ENCODE measurements at places on chromosomes 12 and 14. TPM values are rescaled to one million over a fixed set of nuclear protein-coding genes. Genes with fewer than 3 reads are reported as not detected.

- DNase-seq: no peak
These were observed 19.3 kb upstream of the NCOR2 start for GRCh38 chr12:124586756-124587155.

- no peak for DNase-seq
These were observed 17.8 kb downstream of the CDK2AP1 start for GRCh38 chr12:123253641-123254459.

DNA sequence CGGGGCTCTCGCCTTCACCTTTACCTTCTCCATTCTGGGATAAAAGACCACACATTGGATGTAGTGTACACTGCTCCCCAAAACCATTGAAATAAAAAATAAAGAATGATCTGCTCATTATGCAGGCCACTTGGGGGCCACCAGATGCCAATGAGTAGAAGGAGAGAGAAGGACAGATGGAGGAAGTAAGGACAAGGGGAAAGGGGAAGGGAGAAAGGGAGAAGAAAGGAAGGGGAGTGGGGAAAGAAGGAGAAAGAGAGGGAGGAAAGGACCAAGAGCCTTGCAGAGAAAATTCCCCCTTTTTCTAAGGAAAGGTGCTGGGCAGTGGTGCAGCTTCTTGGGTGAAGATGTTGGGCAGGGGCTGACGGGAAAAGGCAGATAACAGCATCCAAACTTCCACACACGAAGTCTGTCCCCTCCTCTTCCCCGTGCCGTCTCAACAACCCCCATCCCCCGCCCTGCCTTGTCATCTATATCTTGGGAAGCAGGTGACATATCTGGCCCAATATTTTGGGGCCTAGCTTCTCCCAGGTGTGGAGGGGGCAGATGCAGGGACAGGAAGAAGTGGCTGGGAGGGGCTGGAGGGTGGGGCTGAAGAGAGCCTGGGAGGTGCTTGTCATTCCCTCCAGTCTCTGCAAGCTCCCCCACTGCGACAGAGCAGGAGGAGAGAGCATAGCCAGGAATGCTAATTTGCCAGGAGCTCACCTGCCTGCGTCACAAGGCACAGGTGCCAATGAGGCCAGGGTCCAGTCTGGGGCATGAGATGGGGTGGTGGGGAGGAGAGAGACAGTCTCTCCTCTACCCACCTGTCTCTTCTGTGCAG, 107.5 kb downstream of the SINHCAF start:
- no peak for DNase-seq

DNA sequence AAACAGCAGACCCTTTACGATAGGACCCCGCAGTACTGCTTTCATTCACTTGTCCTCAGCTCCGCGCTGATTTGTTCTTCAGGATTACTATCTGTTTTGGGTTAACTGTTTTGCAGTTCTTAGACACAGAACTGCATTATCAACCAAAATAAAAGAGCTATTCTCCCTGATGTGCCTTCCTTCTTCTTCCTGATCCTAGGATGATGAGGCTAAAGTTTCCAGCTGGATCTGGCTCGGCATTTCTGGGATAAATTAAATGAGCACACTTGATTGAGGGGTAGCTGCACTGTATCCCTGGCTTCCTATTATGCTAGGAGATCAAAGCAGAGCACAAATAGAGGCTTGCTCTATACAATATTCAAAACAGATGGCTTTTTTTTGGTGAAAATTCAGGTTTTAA, 165.7 kb downstream of the FBXL14 start:
- no peak for DNase-seq

DNA sequence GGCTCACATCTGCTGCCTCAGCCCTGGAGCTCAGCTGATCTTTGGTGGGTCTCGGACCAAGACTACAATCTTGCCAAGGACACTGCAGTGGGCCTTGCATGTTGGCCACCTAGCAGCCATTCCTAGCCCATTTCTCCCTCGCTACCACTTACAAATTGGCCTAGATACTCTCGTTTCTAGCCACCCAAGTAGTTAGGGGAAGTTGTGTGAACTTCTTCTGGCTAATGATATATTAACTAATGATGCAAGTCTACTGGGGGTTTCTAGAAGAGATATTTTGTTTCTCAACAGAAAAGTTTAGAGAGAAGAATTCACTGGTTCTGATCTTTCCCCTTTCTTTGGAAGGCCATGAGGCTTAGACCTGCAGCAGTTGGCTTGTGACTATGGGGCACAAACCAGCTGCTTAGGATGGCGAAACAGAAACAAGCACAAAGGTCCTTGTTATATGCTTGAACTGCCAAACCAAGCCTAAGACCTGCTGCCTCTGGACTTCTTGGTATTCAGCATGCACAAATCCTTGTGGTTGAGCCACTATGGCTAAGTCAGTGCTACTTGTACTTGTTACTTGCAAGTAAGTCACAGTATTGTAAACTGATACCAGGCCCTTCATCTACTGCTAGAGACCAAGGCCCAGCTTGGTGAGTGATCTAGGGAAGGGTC, 30.5 kb upstream of the GPATCH2L start:
- no peak for DNase-seq

- no peak for DNase-seq
These were observed 29.8 kb downstream of the FIGNL2 start for GRCh38 chr12:51818566-51819300.

DNA sequence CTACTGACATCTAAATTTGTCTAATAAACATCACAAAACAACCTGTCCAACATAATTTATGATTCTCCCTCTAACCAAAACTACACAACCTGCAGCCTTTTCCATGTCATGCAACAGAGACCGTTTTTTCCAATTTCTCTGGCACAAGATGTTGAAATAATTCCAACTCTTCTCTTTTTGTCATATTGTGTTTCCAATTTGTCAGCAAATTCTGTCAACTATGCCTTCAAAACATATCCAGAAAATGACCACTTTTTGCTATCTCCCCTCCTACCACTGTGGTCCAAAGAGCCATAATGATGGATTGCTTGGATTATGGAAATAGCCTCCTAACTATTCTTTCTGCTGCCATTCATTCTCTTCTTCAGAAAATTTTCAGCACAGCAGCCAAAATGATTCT, 31.3 kb upstream of the SSTR1 start:
- no peak for DNase-seq

- no peak for DNase-seq
These were observed 2.4 kb upstream of the NUMB start for GRCh38 chr14:73460691-73461127.

GRCh38 chr14:67186172-67186768, 3.0 kb upstream of the GARIN2 start:
- DNase-seq: no peak

DNA sequence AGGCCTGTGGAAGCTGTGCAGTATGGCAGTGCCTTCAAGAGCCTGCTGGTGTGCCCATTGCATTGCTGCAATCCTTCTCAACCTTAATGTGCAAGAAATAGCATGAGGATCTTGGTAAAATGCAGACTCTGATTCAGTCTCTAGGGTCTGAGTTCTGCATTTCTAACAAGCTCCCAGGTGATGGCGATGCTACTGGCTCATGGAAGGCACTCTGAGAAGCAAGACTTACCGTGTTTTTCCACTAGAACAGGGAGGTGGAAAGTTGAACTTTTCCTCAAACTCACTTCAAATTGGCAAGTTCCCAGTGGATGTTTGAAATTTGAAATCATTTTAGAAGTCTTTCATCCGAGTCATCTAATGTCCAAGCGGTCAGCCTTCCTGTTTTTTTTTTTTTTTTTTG, 55.5 kb downstream of the MYRFL start:
- no peak for DNase-seq

GRCh38 chr14:49619730-49620129, 696 bp downstream of the RPL36AL start:
- no peak for DNase-seq

DNA sequence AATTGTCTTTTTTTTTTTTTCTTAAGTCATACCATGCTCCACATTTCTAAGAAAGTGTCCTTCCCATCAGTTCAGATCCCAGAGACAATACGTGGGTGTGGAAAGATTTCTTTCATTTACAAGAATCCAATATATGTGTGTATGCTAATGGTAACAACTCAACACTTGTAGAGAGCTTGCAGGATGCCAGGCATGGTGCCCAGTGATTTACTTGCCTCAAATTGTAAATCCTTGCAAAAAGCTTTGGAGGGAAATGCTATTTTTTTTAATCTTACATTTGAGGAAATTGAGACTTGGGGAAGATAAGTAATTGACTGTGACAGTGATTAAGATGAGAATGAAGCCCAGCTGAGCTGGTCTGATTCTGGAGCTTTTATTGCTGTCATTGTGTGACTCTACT, 1264.6 kb upstream of the SEL1L start:
- DNase-seq: no peak

GRCh38 chr12:6040815-6041214, 83.7 kb downstream of the VWF start:
- DNase-seq: no peak

DNA sequence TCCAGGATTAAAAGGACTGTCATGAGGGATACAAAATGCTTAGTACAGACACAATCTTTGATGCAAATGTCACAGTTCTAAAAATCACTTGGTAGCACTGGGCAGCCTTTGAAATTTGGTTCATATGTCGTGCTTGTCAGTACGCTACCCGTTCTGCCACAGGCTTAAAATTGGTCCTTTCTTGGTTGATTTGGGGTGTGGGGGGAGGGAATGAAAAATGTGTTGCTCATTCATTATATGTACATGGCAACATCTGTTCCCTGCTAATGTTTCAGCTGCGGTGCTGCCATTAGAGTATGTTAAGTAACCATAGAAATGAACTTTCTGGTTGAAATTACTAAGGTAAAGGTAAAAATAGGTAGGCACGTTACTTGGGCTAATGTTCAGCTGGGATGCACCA, 155.4 kb upstream of the ARHGAP5 start:
- DNase-seq: no peak

- DNase-seq: peak; percentile 82
These were observed 1.8 kb downstream of the FLRT2 start for GRCh38 chr14:85531587-85532373.

GRCh38 chr12:50070314-50071060, 13.1 kb downstream of the ASIC1 start:
- peak; percentile 82 for DNase-seq

DNA sequence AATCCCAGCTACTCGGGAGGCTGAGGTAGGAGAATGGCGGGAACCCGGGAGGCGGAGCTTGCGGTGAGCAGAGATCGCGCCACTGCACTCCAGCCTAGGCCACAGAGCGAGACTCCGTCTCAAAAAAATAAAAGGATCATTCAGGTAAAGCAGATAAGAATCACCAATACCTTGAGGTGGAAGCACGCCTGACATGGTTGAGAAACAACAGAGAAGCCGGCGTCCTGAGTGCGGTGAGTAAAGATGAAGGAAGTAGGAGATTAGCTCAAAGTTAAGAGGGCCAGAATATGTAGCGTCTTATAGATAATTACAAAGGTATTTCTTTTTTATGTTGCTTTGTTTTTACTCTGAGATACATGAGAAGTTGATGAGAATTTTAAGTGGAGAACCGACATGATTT, 14.7 kb downstream of the CLEC7A start:
- no peak for DNase-seq

CLEC6A gene
- polyA plus RNA-seq: 0.21 TPM

DTX1 gene
- 16.5 TPM for polyA plus RNA-seq

CEP170B gene
- 17.2 TPM for polyA plus RNA-seq

WSCD2 gene
- 10.0 TPM for polyA plus RNA-seq

WDHD1 gene
- 15.3 TPM for polyA plus RNA-seq

CPNE6 gene
- not detected for polyA plus RNA-seq

DCD gene
- not detected for polyA plus RNA-seq

MUCL1 gene
- 0.41 TPM for polyA plus RNA-seq

HOXC9 gene
- polyA plus RNA-seq: 26.3 TPM
